ENCODE measurements at places on chromosomes 1 and 21.

DNA sequence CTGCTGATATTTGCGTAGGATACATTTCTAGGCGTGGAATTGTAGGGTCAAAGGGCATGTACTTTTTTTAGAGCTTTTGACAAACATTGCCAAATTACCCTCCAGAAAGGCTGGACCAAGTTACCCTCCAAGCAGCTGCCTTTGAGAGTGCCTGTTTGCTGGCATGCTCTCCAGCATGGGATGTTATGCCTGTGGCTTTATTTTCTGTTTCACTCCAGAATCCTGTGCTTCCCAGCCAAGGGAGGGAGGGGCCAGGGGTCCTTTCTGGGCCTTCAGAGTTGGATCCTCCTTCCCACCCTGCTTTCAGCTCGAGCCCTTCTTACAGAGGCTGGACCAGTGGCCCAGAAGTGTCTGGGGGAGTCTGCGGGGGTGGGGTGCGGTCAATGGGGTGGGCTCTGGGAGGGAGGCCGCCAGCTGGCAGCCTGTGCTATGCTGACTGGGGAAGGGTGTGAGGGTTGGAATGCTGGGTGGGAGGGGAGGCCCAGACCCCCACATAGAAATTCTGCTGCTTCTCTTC, 81.2 kb downstream of the EPHB2 start:
- DNase-seq: no peak

DNA sequence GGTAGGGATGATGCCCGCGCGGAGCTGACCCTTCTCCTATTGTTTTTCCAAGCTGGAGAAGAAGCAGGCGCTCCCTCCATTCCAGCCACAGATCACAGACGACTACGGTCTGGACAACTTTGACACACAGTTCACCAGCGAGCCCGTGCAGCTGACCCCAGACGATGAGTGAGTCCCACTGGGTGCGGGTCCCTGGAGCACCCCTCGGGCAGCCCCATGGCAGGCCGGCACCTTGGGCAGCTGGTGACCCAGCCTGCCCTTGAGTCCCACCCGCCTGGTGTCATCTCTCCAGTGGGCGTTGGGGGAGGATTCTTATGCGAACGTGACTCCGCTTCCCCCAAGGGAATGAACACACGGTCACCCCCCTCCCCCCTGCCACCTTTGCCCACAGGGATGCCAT, 10.0 kb downstream of the FAAP20 start:
- no peak for DNase-seq

DNA sequence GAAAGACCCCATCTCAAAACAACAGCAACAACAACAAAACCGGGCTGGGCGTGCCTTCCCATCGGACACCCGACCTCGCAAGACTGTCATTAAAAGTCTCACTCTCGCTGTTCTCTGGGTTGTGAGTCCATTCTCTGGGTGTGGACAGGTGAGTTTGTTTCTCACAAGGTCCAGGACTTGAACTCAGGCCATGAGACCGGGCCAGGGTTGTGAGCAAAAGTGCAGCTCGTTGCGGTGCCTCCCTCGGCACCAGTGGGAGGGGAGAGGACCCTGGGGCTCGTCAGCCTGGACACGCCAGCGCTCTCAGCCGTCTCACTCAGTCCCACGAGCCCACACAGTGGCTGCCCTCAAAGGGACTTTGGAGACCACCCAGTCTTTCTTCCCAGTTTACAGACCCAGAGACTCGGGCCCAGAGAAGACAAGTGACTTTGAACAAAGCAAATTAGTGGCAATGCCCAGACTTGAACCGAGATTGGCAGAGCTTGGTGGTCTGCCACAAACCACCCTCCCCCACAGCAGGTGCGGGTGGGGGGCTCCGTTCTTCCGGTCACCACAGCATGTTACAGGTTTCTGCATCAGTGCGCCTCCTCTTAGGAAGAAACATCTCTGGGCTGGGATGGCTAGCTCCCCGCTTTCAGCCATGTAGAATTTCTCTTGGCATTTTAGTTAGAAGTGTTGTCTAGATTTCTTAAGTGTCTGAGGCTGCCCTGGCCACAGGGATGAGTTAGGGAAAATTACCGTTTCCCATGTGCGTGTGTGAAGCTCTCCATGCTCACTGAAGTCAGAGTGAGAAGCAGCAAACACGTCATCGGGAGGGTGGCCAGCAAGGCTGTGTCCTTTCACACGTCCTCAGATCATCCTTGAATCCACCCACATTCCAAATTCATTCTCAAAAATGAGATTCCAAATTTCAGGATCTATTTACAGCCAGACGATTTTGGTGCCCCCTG, 28.3 kb downstream of the LRRC3 start:
- no peak for DNase-seq

GRCh38 chr1:52041551-52042185, 8.1 kb upstream of the KTI12 start:
- no peak for DNase-seq

- no peak for DNase-seq
Observed at GRCh38 chr1:110449661-110450651, 993 bp upstream of the PROK1 start.

DNA sequence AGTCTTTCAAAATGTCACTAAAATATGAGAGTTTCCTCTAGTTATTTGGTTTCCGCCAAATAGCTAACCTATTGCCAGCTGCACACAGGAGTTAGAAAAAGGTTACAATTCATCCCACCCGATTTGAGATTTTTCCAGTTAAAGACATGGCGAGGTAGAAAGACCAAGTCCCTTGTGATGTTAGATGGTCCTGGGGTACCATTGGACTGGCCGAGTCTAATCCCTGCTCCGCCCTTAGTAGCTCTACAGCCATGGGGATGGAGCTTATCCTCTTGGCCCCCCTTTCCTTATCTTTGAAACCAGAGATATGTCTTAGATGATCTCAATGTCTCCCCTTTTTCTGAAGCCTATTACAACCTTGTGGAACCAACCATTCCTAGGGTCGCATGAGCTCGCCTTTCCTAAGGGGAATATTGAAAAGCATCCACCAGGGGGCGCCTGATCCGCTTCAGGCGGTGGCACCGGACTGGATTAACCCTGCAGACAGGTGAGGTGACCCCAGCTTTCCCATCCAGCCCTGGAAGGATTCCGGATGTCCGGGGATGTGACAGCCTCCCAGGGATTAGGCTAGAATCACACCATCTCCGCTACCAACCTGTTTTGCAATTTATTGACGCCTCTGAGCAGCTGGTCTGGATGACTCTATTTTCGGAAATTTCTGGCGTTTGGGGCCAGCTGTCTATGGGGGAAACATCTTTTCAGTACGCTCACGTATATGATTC, 68.3 kb upstream of the SIM2 start:
- peak; percentile 55 for DNase-seq

DNA sequence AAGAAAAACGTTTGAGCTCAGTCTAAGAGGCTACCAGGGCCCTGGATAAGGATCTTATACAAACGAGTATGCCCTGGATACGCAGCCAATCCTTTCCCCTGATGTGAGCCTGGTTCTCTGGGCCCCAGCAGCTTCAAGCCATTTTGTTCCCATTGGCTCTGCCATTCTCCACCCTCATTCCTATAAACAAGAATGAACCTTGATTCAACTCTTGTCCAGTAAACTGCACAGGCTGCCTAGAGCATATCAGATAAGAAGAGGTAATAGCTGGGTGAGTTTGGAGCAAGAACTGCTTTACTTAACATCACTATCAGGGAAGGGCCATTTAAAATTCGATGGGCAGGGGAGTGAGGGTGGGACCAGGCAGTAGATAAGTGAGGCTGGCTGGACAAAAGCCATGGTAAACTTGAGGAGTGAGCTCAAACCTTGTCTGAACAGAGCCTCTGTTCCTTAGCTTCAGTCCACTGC, 11.3 kb downstream of the BTG2 start:
- DNase-seq: no peak

DNA sequence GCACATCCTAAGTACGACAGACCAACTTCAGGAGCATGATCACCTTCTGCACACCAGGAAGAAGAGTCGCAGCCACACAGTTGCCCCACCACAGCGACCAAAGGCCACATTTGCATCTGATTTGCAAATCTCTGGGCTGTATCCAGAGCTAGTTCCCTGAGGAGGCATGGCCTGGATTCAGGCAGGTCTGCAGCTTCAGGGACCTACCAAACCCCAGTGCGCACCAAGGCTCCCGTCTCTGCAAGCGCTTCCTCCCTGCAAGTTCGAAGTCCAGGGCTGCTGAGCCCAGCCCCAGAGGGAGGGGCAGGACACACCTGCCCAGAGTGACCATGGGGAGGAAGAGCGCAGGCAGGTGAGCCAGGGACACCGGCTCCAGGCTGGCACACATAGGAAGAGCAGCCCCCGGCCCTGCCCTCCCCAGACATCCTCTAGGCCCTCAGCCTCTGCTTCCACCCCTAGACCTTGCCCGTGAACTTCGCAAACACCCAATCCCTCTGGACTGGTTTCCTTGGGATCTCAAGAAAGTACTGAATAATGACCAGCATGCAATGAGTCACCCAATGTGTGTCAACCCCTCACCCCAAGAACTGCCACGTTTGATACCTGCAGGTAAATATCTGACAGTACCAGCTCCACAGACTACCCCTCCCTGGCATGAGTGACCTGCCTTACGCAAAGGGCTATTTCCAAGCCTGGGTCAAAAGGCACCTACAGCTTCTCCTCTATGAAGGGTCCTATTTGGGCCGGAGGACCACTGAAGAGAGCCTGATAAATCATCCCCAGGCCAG, 36.8 kb downstream of the CASZ1 start:
- DNase-seq: no peak

- DNase-seq: no peak
Observed at GRCh38 chr1:116945421-116945820, 35.7 kb downstream of the PTGFRN start.

- no peak for DNase-seq
Observed at GRCh38 chr1:48038270-48038767, 41.1 kb upstream of the TRABD2B start.

- DNase-seq: no peak
Observed at GRCh38 chr1:5297180-5297885, 642.9 kb downstream of the AJAP1 start.

DNA sequence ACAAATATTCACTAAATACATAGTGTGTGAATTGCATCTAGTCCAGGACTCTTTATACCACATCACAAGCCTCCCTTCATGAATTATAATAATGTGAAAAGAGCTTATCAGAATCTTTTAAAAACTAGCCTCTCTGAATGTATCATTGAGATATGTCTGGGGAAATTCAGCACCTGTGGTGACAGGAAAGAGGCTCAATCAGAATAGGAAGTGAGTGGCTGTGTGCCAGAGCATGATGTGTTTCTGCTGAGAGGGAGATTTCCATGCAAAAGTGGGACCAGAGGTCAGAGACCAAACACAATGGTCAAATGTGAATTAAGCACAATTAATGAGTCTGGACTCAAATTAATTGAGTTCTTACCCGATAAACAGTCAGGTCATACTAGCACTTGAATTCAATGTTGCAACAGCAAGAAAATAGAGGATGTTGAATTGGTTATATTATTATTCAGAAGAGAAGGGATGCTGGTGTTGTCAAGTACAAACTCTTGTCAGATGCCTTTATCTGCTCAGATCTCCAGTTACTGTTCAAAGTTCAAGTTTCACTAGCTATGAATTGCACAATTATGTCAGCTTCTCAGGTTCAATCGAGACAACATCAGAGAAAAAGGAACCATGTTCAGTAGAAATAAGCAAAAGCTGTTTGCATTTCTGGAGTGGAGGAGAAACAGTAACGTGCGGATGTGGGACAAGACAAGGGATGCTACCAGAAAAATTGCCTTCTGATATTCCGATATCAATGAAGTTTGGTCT, 226.2 kb downstream of the ZNF326 start:
- DNase-seq: no peak
